ENCODE measurements at places on chromosomes 2 and 18.

GRCh38 chr18:4384932-4385331 is 70.2 kb downstream of the DLGAP1 start:
- no peak for DNase-seq

DNA sequence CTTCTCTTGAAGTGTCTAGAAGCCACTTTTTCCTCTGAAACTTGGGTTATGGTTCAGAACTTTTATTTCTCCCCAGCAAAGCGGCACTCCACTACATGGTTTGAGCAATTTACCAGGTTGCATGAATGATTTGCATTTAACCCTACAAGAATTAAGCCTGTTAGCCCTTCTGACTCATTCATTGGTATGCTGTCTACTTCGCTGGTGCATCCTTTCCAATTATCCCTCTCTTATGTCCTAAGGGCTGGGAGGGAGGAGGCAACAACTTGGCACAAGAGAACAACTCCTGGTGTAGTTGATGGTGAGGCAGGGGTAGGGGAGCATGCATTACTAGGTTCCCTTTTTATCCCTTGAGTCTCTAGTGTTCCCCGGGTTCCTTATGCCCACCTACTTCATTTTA is 293.4 kb upstream of the MEX3C start:
- no peak for DNase-seq

DNA sequence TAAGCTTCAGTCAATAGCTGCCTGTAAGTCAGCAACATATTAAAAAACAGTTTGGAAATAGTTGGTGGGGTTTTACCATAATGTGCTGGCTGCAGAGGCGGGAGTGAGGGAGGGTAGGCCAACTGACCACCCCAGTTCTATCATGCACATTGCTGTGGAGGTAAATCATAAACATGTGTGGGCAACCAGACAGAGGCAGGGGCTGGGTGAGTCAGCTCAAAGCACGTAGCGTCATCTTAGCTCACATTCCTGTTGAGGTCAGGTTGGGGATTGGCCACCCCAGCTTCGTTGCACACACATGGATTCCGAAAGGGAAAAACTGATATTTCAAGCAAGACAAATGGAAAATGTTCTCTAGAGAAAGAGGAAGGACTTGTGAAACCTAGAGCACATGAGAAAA is 19.5 kb downstream of the GPR45 start:
- peak; percentile 83 for DNase-seq

- no peak for DNase-seq
Observed at GRCh38 chr18:66647671-66648070, 43.8 kb upstream of the CDH19 start.

GRCh38 chr2:64477979-64478378 is 24.0 kb downstream of the LGALSL start:
- DNase-seq = no peak

GRCh38 chr2:165064743-165065142 is 109.4 kb upstream of the SLC38A11 start:
- no peak for DNase-seq

DNA sequence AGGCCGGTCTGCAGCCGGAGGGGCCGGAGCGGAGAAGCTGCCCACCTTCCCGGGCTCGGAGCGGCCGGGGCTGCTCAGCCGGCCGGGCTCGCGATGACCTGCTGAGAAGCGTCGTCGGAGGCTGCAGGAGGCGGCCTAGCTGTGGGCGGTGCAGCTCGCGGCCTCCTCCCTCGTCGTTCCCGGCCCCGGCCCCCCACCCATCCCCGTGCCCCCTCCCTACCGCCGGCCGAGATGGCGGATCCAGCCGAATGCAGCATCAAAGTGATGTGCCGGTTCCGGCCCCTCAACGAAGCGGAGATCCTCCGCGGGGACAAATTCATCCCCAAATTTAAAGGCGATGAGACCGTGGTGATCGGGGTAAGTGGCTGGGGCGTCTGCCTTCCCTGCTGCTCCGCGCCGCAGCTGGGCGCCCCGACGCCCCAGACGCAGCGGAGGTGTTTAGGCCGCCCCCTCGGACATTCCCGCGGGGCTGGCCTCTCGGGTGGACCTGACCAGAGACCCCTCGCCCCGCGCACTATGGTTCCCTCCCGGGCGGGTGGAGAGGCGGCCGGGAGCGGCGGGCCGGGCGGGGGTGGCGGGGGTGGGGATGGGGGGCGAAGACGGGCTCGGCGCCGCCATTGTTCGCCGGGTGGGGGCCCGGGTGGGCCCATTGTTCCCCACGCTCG is 492 bp downstream of the KIF5C start:
- DNase-seq = no peak

- no peak for DNase-seq
Observed at GRCh38 chr2:220297093-220297492, 669.7 kb downstream of the SLC4A3 start.

DNA sequence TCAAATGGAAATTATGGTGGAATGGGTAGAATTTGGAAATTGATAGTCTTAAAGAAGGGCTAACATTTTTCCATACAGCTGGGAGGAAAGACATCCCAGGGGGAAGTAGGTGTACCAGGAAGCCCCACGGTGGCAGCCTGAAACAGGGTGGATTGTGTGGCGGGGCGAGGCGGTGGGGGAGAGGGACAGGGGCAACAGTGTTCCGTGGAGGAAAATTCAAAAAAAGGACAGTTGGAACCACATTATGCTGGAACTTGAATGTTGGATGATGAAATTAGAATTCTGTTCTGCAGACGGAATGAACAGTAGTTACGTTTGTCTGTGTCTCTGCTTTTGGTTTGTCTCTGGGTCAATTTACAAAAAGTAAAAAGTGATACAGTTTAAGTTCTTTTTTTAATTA is 10.6 kb upstream of the CIB4 start:
- no peak for DNase-seq

- no peak for DNase-seq
Observed at GRCh38 chr18:31233621-31234275, 71.1 kb upstream of the DSC1 start.

DNA sequence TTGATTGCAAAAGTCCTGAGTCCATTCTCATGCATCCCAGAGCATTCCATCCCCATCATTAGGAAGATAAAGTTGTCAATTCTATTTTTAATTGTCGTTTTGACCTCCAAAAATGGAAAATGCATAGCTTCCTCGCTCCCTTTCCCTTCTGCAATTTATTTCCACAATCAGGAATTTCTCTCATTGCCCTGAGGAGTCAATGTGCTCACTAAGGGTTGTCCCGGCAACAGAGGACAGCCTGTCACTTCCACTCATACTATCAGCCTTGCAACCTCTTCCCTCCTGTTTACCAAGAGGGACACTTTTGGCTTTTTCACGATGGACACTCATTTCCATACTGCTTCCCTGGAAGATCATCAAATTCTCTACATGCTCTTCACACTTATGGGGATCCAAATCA is 164.8 kb downstream of the MYO5B start:
- DNase-seq = no peak
